Mesothelial cell of epicardium (in vitro differentiated cells): ENCODE measurements at places on chromosomes 4 and X.

- no peak for DNase-seq
These were observed 5.2 kb downstream of the NLRP2B start for GRCh38 chrX:57674861-57675260.

- DNase-seq, result peak; percentile 82
These were observed 746 bp downstream of the REST start for GRCh38 chr4:56908206-56909085.

- no peak for DNase-seq
These were observed 2.0 kb downstream of the BCOR start for GRCh38 chrX:40095583-40096394.

- DNase-seq, result no peak
These were observed 45.2 kb upstream of the BCOR start for GRCh38 chrX:40143001-40143400.

- DNase-seq, result peak; percentile 62
These were observed 378 bp upstream of the RPS6KA6 start for GRCh38 chrX:84188320-84188834.

DNA sequence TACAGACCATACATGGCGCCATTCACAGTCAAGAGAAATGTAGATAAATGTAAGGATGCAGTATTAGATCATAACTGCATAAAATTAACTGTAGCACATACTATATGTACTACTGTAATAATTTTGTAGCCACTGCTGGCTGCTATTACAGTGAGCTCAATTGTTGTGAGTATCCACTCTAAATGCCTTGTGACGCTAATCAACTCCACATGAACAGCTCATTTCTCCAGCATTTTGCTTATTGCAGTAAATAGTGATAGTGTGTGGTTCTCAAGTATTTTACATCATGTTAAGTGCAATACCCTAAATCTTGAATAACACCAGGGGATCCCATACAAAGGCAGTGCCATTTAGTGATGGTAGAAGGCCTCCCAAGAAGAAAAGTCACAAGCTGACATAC, 21.2 kb downstream of the FGFBP1 start:
- DNase-seq, result no peak

DNA sequence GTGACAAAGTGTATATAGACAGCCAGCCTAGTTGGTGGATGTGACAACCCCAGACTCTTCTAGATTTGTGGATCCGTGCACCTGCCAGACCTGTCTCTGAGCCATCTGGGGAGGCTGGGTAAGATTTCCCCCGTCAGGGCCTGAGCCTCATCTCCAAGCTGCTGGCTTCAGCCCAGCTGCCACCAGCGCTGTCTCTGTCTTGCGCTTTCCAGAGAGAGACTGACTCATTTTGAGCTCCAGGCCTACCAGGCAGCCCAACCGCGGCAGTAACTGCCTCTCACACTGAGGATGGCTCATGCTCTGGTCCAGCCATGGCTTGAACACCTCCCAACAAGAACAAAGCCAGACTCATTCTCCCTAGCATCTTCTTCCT, 26.4 kb downstream of the NOP14 start:
- peak; percentile 5 for DNase-seq

DNA sequence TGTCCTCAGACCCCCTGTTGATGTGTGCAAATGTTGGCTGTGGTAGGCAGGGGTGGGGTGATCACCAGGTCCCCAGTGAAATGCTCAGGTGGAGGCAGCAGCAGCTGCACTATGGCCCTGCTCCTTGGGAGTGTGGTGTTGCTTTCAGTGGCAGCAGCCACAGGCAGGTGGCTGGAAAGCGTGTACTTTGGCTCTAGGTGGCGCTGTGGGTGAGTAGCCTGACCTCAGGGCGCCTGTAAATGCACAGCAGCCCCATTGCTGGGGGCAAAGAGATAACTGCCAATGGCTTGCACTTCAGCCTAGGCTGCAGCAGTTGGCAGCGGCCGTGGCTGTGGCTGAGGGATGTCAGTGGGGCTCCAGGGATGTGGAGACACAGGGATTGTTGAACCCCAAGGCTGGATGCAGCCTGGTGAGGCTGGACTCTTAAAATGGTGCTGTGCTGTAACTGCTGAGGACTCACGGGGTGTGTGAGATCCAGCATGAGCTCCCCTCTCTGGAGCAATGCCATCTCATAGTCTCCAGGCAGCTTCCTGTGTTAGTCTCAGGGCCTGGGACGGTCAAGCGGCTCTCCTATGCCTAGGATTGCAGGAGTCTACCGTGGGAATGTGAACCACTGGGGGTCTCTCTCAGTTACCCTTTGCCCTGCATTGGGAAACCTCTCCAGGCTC, 421.7 kb upstream of the HTR2C start:
- DNase-seq, result no peak

DNA sequence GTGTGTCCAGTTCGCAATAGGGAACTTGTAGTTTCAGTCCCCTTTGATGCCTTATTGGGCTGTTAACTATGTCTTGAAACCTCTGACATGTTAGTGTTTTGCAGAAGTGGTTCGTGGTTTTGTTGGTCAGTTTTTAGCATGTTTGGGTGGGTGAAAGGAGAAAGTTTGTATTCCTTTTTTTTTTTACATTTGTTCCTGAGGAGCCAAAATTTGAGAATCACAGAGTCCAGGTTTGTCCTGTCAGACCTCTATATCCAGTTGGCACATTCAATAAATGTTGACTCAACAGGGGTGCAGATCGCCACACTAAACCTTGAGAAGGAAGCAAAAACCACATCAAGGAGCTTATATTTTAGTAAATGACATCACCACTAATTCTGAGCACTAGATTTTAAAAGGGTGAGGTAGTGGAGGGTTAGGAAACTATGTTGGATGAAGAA, 26.2 kb downstream of the DLG3 start:
- no peak for DNase-seq

- no peak for DNase-seq
These were observed 55.1 kb upstream of the PGAM4 start for GRCh38 chrX:78024349-78025059.

DNA sequence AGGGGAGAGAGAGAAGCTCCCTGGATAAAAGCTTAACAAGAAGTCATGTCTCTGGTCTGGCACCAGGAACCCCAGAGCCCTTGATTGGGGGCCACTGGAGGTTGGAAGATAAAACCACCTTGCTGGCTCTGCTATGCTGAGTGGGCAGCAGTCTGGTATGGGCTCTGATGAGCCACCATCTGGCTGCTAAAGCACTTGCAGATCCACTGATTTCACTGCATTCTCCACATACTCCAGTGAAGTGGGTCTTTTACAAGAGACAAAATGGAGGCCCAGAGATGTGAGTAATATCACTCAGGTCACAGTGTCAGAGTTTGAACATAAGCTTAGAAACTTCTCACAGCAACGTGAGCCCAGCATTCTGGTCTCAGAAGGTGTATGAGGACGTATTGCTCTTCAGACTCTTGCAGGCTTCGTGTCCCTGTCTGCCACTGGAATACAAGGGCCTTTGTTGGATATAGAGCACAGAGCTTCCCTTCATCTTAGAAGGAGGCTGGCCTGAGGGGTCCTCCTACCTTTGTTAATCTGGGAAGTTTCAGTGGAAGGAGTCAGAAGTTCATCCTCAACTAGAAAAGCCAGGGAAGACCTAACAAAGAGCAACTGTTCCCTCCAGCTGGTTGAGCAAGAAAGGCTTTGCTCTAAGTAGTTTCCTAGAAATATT, 11.8 kb downstream of the CLDN2 start:
- no peak for DNase-seq

DNA sequence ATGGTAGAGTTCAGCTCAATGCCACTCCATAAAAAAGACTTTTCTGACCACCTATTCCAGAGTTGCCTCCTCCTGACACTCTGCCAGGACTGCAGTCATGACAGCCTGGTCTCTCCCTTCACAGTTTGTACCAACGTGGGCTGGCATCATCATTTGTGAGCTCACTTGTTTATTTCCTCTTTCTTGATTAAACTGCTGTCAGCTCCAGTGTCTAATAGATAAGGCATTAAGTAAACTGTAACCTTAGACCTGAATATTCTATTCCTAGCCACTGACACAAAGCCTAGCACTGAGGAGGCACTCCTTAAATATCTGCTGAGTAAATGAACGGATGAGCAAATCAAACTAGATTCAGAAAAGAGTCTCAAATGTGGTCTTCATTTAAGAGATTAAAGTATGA, 48.7 kb downstream of the DDX60 start:
- no peak for DNase-seq

- DNase-seq, result no peak
These were observed 74.9 kb downstream of the MTMR1 start for GRCh38 chrX:150768132-150768485.

DNA sequence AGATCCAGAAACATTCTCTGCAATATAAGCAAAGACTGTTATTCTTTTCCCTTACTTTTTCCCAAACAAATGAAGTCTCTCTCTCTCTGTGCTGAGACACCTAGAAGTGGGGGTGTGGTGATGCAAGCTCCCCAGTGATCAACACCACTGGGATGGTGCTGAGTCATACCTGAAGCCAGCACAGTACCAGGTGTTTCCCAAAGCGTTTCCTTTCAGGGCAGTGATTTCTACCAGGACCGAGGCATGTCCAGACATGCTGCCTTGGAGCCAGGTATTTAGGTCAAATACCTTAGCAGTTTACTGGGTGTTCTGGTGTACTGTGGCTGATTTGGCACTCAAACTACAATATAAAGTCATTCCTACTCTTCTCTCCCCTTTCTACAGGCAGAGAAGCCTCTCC, 726.5 kb downstream of the FAM133A start:
- DNase-seq, result no peak

DNA sequence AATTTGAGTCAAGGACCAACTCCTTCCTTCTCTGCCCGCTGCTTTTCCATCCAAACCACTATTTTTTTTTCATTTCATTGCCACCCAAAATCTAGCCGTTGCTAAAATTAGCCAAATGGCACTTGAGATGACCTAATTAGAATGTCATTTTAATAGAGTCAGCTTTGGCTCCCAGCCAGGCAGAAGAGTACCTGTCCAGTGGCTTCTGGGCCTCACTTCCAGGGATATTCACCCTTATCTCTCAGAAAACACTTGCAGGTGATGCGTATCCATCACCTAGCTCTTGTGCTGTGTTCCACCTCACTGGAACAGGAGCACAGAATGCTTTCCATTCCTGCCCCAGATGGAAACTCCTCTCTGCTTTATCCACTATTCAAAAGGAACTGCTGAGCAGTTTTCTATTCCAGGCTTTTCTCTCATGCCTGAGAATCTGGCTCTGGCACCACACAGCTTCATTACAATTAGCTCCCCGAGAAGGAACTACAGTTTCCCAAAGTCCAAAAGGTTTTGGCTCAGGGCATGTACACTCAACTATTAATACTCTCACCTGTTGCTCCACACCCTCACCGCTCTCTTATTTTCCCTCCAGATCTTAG, 18.5 kb downstream of the MAGEA9B start:
- DNase-seq, result no peak

DNA sequence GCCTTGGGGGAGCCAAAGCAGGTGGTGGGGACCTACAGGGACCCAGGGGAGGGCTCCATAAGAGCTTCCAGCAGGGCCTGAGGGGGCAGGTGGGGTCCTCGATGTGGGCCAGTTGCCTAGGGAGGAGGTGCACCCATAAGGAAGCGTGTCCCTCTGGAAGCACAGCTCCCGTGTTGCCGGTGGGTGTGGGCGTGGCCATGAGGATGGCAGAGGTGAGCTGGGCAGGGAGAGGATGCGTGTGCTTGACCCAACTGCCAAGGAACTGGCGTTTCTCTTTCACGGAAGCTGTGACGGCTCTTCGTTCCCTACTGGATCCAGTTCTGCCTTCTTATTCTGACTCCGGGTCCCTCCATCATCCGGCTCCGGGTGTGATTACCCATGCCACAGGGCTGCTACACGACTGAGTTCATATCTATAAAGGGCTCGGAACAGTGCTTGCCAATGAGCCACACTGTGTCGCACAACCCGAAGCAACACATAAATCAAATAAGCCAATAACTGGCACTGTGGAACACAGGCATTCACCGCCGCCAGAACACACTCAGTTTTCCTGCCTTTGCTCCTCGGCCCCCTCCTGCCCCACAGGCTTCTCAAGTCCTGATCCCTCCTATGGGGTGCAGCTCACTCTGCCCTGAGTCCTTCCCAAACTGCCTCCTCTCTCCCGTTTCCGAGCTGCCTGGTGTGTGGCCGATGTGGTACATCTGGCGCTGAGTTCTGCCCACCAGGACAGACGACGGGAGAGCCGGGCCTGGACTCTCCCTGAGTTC, 35.5 kb downstream of the RNF212 start:
- DNase-seq, result no peak

DNA sequence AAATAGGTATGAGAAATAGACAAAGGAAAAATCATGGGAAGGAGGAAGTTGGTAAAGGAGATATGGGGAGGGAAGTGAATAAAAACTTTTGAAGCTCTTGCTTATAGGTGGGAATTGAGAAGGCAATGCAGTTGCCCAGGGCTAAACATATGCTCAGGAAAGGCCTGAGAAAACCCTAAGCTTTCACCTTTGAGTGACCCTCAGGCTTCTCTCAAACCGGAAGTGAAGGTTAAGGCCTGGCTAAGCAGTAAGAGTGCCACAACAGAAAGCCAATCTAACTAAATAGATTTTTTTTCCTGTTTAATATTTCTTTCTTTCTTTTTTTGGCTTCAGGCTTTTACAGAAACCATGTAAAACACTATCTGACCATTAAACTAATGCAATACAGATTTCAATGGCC, 69.5 kb upstream of the GABRA3 start:
- DNase-seq, result no peak

GRCh38 chr4:138680256-138680655, 335.3 kb upstream of the NOCT start:
- no peak for DNase-seq

DNA sequence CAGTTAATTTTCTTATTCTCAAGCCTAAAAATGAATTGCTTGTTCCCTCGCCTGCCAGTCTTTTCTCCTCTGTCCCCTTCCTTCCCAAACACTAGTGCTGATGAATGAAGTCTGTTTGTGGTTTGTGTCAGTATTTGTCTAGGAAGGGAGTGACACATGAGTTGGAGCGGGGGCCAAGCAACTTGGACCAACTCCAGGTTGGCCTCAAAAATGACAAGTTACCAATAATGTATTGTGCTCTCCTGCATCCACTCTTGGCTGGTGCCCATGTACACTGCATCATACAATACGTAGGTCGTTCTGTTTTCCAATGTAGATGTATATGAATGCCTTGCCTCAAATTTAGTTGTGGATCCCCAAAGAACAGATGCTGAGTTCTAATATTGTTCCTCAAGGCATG, 223.0 kb upstream of the GPC4 start:
- DNase-seq, result no peak

DNA sequence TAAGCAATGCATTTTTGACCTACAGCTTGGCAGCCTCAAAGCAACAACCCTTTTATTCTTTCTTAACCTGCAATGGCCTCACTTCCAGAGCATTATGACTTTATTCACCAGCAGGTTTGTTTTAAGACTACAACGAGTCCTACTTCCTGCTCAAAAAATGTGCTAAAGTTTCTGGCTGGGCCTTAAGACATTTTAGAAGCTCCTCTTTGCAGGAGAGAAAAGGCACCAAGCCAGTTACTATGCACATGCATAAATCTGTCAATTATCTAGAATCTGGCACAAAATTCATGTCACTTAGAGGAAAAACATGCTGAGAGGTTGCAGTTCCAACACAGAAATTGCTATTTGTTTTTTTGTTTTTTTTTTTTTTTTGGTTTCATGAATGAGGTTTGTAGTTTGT, 223.0 kb upstream of the EPHA5 start:
- DNase-seq, result no peak

GRCh38 chrX:17605676-17606075, 131.6 kb upstream of the SCML1 start:
- DNase-seq, result no peak

GRCh38 chr4:38149997-38150671, 189.9 kb downstream of the PTTG2 start:
- DNase-seq, result no peak

- no peak for DNase-seq
These were observed 10.8 kb downstream of the CETN2 start for GRCh38 chrX:152819732-152820131.

GRCh38 chr4:26365537-26366150, 44.8 kb downstream of the RBPJ start:
- no peak for DNase-seq
